ENCODE measurements at places on chromosomes 1 and 21. TPM values are rescaled to one million over a fixed set of nuclear protein-coding genes. Genes with fewer than 3 reads are reported as not detected.
A peak's percentile ranks its signal among the peaks of the same experiment; 100 is the strongest.

DNA sequence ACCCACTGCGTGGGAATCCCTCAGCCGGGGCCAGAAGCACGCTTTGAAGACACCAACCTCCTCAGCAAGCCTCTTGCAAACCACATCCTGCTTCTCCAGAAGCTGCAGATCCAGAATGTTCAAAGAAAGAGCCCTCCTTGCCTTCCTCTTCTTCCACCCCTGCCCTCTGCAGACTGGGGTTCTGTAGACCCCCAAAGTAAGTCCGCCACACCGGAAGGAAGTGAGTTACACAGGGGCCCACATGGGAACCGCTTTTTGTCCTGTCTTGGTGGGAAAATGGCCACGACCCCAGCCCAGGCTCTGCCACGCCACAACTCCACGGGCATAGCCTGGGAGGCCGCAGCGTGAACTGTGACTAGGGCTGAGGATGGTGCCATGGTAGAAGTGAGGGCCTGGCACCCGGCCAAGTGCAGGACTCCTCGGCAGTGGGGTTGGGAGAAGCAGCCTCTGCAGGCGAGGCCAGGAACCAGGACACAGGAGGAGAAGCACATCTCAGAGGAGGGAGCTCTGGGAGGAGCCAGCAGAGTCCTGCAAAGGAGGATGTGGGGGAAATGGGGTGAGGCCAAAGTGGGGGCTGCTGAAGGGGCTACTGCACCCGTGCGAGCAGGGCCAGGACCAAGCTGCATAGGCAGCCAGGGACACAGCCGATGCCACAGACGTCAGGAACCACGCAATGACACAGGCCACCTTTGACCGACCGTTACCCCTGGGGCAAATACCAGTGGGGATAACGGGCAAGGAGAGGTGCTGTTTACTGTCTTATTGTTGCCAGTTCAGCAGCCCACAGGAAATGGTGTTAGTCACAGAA is 30.9 kb downstream of the PDE9A start:
- H3K36me3 ChIP-seq: no peaks in the 10 kb centered on the region
- peak overlapping the region; percentile 89 for H3K27ac ChIP-seq
- peak; percentile 78 for DNase-seq
- peak overlapping the region; percentile 89 for H3K4me3 ChIP-seq
- peaks cover 47% of the 10 kb centered on the region for H3K4me1 ChIP-seq
- peaks cover 27% of the 10 kb centered on the region for H3K27me3 ChIP-seq

- no peak overlapping the region for H3K4me3 ChIP-seq
- no peaks in the 10 kb centered on the region for H3K36me3 ChIP-seq
- H3K27me3 ChIP-seq: no peaks in the 10 kb centered on the region
- DNase-seq: no peak
- no peaks in the 10 kb centered on the region for H3K4me1 ChIP-seq
These were observed 202.3 kb upstream of the BRINP3 start for GRCh38 chr1:190679983-190680382.

GRCh38 chr1:208336137-208336518 is 91.9 kb upstream of the PLXNA2 start:
- DNase-seq: no peak
- peaks cover 8% of the 10 kb centered on the region for H3K27me3 ChIP-seq
- H3K4me3 ChIP-seq: no peak overlapping the region
- H3K27ac ChIP-seq: no peak overlapping the region

DNA sequence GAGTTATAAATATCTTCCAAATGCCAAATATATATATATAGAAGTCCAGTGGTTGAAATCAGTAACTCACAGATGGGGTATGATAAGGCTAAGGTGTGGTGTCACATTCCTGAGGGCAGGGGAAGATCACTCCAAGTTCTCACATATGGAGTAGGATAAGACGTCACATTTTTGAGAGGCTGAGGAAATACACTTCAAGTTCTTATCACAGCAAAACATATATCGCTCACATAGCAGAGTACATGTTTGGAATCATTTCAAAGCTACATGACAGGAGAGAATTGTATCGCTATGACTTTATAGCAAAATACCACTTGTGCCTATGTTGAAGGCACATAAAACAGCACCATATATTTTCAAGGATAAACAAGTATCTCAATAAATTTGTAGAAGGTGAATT is 55.1 kb downstream of the RBM11 start:
- no peaks in the 10 kb centered on the region for H3K36me3 ChIP-seq
- DNase-seq: no peak
- H3K27ac ChIP-seq: no peak overlapping the region
- H3K4me1 ChIP-seq: no peaks in the 10 kb centered on the region
- peaks cover 10% of the 10 kb centered on the region for H3K27me3 ChIP-seq

- H3K4me1 ChIP-seq: no peaks in the 10 kb centered on the region
- no peaks in the 10 kb centered on the region for H3K27me3 ChIP-seq
- H3K36me3 ChIP-seq: no peaks in the 10 kb centered on the region
- H3K27ac ChIP-seq: no peak overlapping the region
- no peak overlapping the region for H3K4me3 ChIP-seq
These were observed 2084.5 kb downstream of the MRPL39 start for GRCh38 chr21:23522751-23523150.

DNA sequence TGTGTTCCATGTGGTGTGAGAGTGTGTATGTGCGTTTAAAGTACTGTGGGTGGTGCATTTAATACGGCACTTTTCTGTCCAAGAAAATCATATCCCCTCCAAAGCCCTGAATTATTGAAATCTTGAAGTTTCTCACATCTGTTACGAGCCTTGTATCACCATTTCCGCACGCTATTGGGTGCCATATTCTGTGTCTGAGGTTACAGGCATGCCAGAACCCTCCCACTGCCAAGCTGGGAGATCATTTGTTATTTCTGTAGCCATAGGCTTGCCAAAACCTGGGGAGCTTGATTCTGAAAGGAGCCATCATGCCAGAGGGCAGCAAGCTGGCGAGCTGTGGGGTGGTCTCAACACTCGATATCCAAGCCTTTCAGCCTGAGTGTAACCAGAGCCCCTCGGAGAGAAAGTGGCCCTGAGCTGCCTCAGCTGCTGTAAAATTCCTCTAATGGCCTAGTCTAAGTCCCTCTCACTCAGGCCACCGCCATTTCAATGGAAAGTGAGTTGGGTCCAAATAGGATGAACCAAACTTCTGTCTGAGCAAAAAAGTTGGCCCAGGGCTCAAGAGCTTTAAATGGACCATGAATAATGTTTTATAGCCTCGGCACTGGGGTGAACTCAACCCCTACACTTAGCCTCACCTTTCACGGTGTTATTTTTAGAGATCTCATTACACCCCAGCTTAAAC is 298.4 kb upstream of the DUSP10 start:
- peaks cover under 1% of the 10 kb centered on the region for H3K4me1 ChIP-seq
- no peak overlapping the region for H3K27ac ChIP-seq
- no peak for DNase-seq
- no peaks in the 10 kb centered on the region for H3K36me3 ChIP-seq
- peaks cover under 1% of the 10 kb centered on the region for H3K27me3 ChIP-seq
- H3K4me3 ChIP-seq: no peak overlapping the region

- no peak overlapping the region for H3K27ac ChIP-seq
- H3K27me3 ChIP-seq: no peaks in the 10 kb centered on the region
- H3K36me3 ChIP-seq: peaks cover 8% of the 10 kb centered on the region
- H3K4me3 ChIP-seq: no peak overlapping the region
These were observed 5.9 kb downstream of the SELENON start for GRCh38 chr1:25805863-25806225.

GRCh38 chr1:244802041-244802440 is 33.4 kb upstream of the COX20 start:
- H3K4me1 ChIP-seq: peaks cover 5% of the 10 kb centered on the region
- no peaks in the 10 kb centered on the region for H3K36me3 ChIP-seq
- no peak overlapping the region for H3K4me3 ChIP-seq
- H3K27ac ChIP-seq: no peak overlapping the region
- DNase-seq: no peak

GRCh38 chr1:171868217-171868803 is 27.0 kb downstream of the DNM3 start:
- H3K4me3 ChIP-seq: no peak overlapping the region
- DNase-seq: no peak
- H3K36me3 ChIP-seq: no peaks in the 10 kb centered on the region

DNA sequence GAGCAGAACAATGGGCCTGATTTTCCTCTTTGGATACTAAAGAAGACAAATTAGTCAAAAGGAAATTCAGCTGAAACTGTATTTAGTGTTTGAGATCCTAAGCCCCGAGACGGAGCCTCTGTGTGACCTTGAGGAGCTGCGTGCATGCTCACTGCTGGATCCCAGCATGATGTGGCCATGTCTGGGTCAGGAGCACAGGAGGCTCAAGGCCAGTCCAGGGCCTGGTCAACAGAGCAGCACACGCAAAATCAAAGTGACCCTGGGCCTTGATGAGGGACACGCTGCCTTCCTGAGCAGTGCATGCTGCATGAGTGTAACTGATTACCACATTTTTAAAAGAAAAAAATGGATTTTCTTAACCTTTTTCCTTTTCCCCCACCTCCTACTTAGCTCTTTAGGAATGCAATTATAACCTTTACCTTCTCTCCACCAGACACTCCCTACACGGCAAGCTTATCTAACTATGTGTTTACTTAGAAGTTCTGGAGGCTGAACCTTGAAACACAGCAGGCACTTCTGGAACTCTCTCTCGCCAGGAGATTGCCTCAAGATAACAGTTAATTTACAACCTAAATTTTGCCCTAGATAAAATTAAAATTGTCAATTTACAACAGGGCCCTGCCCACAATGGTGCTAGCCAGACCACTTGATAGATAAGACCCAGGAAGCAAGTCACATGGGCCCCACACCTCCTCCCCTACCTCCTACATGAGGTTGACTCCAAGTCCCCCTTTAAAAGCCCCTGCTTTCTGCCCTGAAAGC is 144.6 kb downstream of the LRIG2 start:
- H3K27me3 ChIP-seq: no peaks in the 10 kb centered on the region
- no peak for DNase-seq
- no peak overlapping the region for H3K4me3 ChIP-seq
- H3K4me1 ChIP-seq: no peaks in the 10 kb centered on the region
- no peak overlapping the region for H3K27ac ChIP-seq

GRCh38 chr1:20367626-20368025 is 77.0 kb downstream of the VWA5B1 start:
- peaks cover 11% of the 10 kb centered on the region for H3K27me3 ChIP-seq
- no peak overlapping the region for H3K4me3 ChIP-seq
- H3K4me1 ChIP-seq: no peaks in the 10 kb centered on the region
- no peak for DNase-seq
- H3K36me3 ChIP-seq: no peaks in the 10 kb centered on the region
- no peak overlapping the region for H3K27ac ChIP-seq

- DNase-seq: no peak
- no peaks in the 10 kb centered on the region for H3K36me3 ChIP-seq
- peaks cover 12% of the 10 kb centered on the region for H3K4me1 ChIP-seq
- no peak overlapping the region for H3K4me3 ChIP-seq
These were observed 71.4 kb downstream of the AGPAT3 start for GRCh38 chr21:43936247-43936967.

DNA sequence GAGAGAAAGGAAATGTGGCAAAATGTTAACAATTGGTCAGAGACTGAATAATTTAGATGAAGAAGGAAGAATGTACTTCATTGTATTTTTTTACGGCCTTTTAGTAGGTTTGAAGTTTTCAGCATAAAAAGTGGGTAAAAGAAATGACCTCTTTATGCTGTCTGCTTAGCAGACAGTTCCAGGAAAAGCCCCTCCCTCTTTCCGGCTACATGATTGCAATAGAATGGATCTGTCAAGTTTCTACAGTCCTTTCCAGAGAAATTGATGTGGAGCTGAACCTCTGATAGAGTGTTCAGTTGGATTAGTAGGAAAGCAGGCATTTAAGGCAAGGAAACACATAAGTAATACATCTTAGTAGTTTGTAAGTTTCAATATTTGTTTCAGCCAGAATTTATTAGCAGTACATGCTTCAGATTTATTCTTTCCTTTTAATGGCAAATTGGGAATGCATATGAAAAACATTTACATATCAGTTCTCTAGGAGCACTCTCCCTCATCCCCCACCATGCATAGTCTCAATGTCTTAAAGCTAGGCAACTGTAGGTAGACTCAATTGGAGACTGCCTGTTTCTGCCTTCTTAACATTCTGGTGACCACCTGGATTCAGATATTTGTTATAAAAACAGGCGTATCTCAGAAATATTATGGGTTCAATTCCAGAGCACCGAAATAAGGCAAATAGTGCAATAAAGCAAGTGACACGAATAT is 36.4 kb downstream of the HS2ST1 start:
- no peak for DNase-seq
- no peaks in the 10 kb centered on the region for H3K36me3 ChIP-seq
- no peaks in the 10 kb centered on the region for H3K27me3 ChIP-seq
- H3K4me1 ChIP-seq: peaks cover 6% of the 10 kb centered on the region

- no peak for DNase-seq
- H3K36me3 ChIP-seq: no peaks in the 10 kb centered on the region
- peaks cover 35% of the 10 kb centered on the region for H3K4me1 ChIP-seq
- H3K27ac ChIP-seq: peak overlapping the region; percentile 59
These were observed 147.7 kb downstream of the RERE start for GRCh38 chr1:8669606-8670335.

- H3K4me3 ChIP-seq: peak overlapping the region; percentile 53
- DNase-seq: no peak
- H3K27ac ChIP-seq: peak overlapping the region; percentile 89
- H3K36me3 ChIP-seq: no peaks in the 10 kb centered on the region
These were observed 46.2 kb downstream of the GPR3 start for GRCh38 chr1:27438621-27439061.

DNA sequence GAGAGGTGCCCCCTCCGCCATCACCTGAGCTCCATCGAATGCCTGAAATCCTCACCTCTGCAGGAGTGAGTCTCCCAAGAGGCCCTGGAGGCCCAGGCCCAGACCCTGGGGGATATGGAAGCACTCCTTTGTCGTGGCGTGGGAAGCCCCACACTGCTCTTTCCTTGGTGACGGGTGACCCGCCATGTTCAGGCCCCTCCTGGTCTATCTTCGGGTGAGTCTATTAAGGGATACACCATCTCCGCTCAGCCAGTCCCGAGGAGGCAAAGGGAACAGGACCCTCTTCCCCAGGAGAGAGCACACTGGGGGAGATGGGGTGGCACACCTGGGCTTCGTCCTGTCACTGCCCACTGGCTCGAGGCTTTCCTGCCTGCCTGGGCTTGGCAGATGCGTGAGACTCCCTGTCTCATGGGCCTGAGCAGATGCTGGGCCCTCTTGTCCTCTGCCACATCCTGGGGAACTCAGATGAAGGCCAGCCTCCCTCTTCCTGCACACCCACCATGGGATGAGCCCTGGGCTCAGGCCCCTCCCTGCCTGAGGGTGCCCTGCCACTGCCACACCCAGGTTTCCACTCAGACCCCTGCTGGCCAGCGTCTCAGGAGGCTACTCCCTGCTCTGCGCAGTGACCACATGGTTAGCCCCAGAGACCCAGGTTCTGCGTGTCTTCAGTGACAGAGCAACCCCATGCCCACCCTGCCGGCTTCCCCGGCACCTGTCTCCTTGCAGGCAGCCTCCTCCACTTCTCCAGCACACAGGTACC is 3.8 kb upstream of the NPHP4 start:
- H3K27me3 ChIP-seq: peaks cover 17% of the 10 kb centered on the region
- H3K27ac ChIP-seq: peak overlapping the region; percentile 23
- no peak for DNase-seq
- H3K4me1 ChIP-seq: peaks cover 44% of the 10 kb centered on the region

RAB3B gene
- not detected for polyA plus RNA-seq

HAPLN2 gene
- polyA plus RNA-seq: not detected

SLAMF7 gene
- 359 TPM for polyA plus RNA-seq

CCDC181 gene
- polyA plus RNA-seq: not detected

ST6GALNAC3 gene
- not detected for polyA plus RNA-seq

NUCKS1 gene
- polyA plus RNA-seq: 7.8 TPM

Measured in immature natural killer cell (primary cell).